Smooth muscle cell of trachea (primary cell): ENCODE measurements at places on chromosomes 7 and 10. TPM values are rescaled to one million over a fixed set of nuclear protein-coding genes. Genes with fewer than 3 reads are reported as not detected.

Gene SEMA3D
- total RNA-seq: 2.6 and 2.8 TPM in 2 replicates

Gene TMEM130
- total RNA-seq: 0.44 and 1.7 TPM in 2 replicates

Gene MIOS
- 37.2 and 37.5 TPM in 2 replicates for total RNA-seq

Gene TBX20
- total RNA-seq: not detected in 2 replicates

Gene SFMBT2
- total RNA-seq: 1.7 and 5.2 TPM in 2 replicates

Gene STEAP4
- 1.2 and 1.7 TPM in 2 replicates for total RNA-seq

Gene ATP6V0A4
- total RNA-seq: not detected in 2 replicates

Gene NRG3
- total RNA-seq: under 0.01 TPM in 1 of 2 replicates, not detected in the other

Gene FEZF1
- total RNA-seq: not detected in 2 replicates

Gene CYP3A4
- total RNA-seq: not detected in 2 replicates

Gene GIMAP5
- total RNA-seq: not detected in 2 replicates

Gene AKR1C1
- 528 and 638 TPM in 2 replicates for total RNA-seq

Gene CCDC172
- total RNA-seq: not detected in 2 replicates

Gene ARL4A
- 12.7 and 32.7 TPM in 2 replicates for total RNA-seq
